ENCODE measurements at places on chromosomes 3 and 15. TPM values are rescaled to one million over a fixed set of nuclear protein-coding genes. Genes with fewer than 3 reads are reported as not detected.
A peak's percentile ranks its signal among the peaks of the same experiment; 100 is the strongest.

GRCh38 chr3:17469954-17470353, 272.5 kb downstream of the TBC1D5 start:
- no peak for DNase-seq

DNA sequence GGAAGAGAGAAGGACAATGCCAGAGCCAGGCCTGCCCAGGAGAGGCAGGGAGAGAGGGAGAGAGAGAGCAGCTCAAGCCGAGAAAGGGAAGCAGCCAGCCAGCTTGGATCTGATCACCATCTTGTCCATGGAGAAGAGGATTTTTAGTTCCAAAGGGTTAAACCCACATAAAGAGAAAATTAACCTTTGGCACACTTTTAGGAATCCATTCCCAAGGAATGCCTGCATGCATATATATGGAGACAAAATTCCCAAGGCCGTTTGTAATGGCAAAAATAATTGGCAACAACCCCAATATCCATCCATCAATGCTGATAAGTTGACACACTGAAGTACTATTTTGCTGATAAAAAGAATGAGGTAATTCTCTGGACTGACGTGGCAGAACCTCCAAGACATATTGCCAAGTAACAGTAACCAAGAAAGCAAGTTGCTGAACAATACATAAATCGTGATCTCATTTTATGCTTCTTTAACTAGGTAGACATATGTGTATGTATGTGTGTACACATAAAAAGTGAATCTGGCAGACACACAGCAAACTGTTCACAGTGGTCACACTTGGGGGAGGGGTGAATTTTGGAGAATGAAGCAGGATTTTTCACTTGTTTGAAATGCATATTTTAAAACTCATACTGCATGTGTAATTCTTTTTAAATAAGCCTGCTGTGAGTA, 7.5 kb upstream of the STRA6 start:
- peak; percentile 58 for DNase-seq

DNA sequence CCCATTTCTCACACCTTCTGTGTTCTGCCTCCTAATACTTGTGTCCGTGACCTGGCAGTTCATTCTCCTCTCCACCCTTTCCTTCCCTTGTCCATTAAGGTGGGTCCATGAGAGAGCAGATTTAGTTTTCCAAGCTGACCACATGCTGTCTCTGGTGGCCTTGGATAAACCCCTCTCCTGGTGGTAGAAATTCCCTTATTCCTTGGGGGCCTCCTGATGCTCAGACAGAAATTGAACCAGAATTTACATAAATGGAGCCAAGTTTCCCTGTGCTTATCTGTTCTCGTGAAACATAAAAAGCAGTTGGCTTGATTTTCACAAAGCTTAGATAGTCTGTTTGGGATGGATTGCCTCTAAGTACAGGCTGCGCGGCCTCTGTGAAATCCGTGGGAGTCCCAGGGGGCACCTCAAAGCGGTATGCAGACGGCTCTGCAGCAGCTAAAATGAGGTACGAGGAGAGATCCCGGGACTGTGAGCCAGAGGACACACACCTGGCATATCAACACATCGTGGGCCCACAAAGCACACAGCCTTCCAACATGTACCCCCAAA, 101.0 kb upstream of the NMNAT3 start:
- no peak for DNase-seq

DNA sequence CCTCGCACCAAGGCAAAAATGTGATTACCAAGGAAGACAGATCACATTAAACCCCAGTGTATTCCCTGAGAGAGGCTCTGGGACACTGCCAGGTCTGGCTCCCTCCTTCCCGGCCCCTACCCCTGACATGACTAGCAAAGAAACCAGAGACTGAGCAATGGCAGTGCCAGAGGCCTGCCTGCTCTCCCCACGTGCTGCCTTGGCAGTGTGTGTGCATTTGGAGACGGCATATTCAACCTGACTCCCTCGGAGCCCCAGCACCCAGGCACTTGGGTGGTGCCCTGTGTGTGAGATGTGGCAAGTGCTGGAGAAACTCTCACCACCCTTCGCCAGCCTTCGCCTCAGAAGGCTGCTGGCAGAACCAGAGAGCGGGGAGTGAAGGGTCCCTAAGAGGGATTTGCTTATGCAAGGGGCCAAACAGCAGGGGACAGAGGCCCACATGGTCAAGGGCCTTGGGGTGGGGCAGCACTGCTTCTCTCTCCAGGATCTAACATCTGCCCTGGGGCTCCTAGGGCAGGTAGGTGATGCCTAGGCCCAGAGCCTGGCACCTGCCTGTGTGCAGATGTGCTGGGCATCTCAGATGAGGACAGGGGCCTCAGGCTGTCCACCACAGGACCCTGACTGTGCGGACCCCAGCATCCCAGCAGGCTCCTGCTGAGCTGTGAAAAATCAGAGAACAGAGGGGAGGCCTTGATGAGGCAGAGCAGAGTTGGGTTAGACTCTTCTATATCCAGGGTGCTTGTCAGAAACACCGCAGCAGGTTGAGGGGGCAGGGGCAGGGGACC, 23.6 kb upstream of the PLXNA1 start:
- no peak for DNase-seq

The GATM gene
- 0.23 TPM for total RNA-seq

DNA sequence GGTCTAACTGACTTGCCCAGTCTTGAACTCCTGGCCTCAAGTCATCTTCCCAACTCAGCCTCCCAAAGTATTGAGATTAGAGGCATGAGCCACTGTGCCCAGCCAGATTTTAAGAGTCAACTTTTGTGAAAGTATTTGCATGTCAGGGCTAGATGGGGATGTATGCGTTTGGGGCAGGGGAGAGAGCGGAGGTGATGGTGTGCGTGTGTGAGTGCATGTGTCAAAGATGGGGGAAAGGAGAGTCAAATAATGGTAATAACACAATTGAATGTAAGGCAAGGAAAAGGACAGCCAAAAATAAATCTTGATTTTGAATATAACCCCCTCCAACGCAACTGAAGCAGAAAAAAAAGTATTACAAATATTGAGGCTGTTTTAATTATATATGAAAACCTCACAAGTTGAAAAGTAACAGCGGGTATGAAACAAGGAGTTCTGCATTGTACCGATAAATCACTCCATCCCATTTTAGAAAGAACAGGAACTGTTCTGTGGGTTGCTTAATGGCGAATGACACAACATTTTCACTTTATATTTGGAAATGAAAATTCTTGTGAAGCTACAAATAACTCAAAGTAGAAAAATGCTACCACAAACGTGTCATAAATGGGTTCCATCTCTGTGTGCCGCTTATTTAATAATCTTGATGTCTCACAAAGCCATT, 29.9 kb upstream of the LDHAL6B start:
- DNase-seq = no peak

DNA sequence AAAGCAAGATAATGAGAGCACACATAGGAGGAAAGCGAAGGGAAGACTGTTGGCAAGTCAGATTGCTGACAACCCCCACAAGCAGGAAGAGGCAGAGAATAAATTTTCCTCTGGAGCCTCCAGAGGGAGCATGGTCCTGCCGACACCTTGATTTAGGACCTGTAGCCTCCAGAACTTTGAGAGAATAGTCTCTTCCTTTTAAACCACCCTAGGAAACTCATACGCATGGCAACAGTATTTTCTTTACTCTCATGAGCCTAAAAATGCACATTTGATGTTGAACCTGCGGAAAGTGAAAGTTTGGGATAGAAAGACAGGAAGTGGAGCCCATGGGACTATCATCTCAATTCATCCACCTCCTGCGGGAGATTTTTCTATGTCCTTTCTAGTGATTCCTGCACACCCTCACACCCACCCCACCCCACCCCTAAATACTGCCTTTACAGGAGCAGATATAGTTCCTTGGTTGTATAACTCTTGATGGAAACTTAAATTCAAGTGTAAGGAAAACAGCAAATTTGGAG, 116.7 kb upstream of the LPP start:
- peak; percentile 26 for DNase-seq

GRCh38 chr3:98108162-98108561, 21.2 kb downstream of the OR5AC2 start:
- DNase-seq = no peak

GRCh38 chr15:36944442-36944841, 155.9 kb downstream of the MEIS2 start:
- DNase-seq = no peak

DNA sequence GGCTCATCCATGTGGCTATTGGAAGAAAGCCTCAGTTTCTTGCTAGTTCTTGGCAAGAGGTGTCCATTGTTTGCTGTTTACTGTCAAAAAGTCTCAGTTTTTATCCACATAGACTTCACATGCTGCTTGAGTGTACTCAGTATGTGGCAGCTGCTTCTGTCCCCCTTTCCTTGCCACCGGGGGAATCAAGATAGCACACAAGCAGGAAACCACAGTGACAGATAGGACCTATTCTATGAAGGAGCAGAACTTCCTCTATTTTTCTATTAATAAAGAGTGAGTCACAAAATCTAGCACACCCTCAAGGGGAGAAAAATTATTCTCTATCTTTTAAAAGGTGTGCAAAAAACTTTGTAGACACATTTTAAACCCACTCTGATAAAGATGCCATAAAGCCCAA, 121.4 kb upstream of the GMNC start:
- DNase-seq = no peak

- no peak for DNase-seq
These were observed 71.7 kb downstream of the GABRG3 start for GRCh38 chr15:27042646-27043045.
